ENCODE measurements at places on chromosomes 2 and 18.

DNA sequence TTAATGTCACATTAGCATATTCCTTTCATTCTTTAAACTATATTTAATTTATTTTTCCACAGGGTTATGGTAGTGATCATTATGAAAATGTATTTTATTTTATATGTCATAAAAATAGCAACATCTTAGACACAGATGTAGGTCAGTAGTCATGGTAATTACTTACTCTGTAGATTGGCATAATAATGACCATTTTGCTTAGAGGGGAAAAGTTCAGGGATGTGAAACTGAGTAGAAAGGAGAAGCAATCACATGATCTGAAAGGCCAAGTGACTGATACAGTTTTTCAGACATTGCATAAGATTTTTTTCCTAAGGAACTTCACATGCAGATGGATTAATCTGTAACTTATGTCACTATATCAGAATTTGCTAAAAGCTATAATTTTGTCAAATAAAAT lies 286.9 kb downstream of the CTNNA2 start:
- no peak for DNase-seq

GRCh38 chr18:73254564-73254963 lies 386.8 kb upstream of the NETO1 start:
- DNase-seq: no peak

DNA sequence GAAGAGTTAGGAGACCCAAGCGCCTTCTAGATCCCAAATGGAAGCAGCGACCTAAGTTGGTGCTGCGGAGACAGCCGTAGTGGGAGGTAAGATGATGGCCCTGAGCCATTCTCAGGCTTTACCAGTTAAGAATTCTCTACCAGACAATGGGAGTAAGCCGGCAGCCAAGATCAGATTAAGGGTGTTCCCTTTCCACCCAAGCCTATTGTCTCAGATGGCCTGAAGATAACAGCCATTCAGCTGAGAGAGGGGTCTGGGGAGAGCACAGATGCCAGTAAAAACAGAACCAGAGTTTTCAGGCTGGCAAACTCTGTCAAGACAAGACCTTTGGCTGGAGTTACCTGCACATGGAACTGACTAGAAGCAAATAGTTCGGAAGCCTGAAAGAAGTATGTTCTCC lies 191.7 kb upstream of the HAAO start:
- no peak for DNase-seq

DNA sequence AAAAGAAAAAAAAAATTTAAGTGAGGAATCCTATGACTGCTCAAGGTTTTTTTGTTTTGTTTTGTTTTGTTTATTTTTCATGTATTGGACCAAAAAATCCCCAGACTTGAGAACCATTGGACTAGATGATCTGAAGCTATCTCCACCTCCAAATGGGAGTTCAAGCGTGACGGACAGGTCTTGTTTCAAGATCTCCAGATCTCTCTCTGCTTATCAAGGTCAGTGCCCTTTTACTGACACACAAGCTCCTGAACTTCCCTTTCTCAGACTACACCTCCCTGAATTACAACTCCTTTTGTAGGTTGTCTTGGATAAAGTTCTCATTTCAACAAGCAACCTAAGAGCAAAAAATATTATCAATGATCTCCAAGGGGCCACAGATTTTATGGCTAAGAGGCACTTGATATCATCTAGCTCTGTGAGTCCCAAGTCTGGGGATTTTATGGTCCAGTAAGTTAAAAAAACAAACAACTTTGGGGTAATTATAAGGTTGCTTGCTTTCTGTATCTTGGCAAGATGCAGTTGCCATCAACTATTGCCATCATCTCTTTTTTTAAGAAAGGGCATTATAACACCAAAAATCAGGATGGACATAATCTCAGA lies 396.0 kb upstream of the ATP5MC3 start:
- DNase-seq: no peak

GRCh38 chr2:235849489-235849888 lies 318.7 kb downstream of the GBX2 start:
- DNase-seq: no peak
